Neuronal stem cell (in vitro differentiated cells): ENCODE measurements at places on chromosomes 2 and 18.
A peak's percentile ranks its signal among the peaks of the same experiment; 100 is the strongest.

DNA sequence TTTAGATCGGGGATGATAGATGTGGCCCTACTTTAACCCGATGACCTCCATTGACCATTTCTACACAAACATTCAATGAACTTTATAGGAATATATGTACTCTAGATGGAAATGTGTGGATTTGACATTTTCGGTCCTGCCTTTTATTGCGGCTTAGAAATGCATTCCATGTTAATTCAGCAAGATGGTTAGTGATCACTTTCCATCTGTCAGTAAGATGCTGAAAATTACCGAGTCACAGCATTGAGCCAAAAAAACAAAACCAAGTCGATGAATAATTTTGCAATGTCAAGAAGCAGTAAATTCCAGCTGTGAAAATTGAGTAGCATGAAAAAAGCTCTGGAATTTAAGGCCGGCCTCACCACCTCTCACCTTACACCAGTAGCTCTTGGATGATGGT is 1642.6 kb upstream of the NXPH2 start:
- DNase-seq, result no peak

- no peak for DNase-seq
Measured at GRCh38 chr2:39007875-39008504, 112.9 kb downstream of the SOS1 start.

DNA sequence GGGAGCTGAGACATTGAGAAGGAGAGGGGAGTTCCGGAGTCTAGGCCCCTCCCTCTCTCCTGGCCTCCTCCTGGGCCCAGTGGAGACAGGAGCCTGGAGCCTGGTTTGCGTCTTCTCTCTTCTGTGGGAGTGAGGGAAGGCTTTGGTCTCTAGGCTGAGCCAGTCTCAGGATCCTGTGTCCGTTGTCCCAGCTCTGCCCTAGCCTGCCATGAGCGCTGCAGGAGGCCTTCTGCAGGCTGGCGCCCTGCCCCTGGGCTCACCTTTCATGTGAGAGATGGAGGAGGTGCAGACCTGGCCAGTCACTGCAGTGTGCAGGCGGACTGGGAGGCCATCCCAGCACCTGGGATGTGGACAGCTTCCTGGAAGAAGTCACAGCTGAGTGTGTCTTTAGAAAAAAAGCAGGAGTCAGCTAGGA is 8.7 kb downstream of the IMPA2 start:
- no peak for DNase-seq

- DNase-seq, result no peak
Measured at GRCh38 chr2:236659758-236660150, 90.1 kb downstream of the ACKR3 start.

DNA sequence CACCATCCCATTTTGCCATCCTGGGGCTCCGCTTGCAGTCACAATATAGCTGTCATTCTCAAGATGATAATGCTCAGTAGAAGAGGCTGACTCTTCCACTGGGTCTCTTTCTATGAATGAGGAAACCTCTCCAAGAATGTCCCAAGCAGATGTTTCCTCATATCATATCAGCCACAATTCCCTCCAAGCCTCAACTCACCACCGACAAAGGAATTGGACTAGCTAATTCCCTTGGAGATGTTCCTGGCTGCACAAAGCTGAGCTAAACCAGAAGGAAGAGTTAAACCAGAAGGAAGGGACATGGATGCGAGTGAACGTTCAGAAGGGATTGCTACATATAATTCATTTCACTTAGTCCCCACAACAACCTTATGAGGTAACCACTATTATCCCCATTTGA is 65.0 kb upstream of the NPAS2 start:
- no peak for DNase-seq

DNA sequence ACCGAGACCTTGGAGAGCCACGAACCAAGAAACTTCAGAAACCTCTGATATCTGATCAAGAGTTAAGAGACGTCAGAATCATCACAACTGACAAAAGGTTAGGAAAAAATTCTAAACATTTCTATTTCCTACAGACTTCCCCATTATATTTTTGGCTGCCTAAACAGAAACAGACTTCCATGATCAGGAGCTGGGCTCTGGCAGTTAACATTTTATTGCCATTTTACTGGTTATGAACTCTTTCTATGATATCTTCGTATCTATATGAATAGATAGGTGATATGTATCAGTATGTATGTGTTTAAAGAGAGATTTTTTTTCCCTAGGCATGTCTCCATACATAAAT is 31.1 kb upstream of the PPP1R1C start:
- no peak for DNase-seq

- peak; percentile 59 for DNase-seq
Measured at GRCh38 chr2:43221124-43221762, 5.2 kb downstream of the ZFP36L2 start.

DNA sequence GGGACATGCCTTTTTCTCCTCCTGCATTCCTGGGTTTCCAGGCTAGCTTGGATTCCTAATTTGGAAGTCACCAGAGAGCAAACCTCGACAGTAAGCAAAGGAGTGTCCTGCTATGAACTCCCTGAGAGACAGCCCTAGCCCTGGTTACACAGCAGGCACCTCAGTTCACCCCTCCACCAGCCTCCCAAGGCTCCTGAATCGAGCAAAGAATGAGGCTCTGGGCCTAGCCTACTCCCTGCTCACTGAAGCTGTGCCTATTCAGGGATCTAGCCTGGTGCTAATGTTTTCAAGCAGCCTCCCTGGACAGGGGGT is 66.7 kb upstream of the RMDN2 start:
- DNase-seq, result no peak

DNA sequence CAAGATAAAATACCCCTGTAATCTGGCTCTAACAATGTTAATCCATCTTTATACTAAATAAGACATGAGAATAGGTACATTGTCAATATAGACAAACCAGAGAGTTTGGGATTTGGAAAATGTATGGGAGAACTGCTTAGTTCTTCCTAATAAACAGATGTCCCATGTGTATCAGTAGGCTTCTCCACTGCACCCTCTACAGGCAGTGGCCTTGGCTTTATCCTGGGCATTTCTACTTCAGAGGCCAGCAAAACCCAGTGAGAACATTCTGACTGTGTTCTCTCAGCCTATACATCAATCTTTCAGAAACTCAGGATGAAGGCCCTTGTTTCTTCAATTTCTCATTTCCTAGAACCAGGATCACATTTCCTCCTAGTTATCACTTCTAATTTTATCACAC is 1167.5 kb upstream of the ACVR2A start:
- no peak for DNase-seq

DNA sequence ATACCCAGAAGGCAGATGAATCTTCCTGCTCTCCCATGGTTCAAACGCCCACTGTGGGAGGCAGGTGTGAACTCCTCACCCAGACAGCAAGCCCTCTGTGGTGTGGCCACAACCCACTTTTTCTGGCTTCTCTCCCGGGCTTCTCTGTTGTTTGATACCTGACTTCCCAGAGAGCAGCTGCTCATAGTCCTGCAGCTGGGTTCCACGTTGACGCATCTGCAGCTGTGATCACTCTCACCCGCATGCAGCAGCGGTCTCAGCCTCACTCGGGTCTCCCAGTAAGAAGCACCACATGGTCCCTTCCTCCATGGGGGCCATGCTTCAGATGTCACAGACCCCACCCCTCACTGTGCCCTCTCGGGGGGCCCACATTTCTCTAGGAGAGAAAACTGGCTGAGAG is 3.5 kb downstream of the ASPRV1 start:
- no peak for DNase-seq

DNA sequence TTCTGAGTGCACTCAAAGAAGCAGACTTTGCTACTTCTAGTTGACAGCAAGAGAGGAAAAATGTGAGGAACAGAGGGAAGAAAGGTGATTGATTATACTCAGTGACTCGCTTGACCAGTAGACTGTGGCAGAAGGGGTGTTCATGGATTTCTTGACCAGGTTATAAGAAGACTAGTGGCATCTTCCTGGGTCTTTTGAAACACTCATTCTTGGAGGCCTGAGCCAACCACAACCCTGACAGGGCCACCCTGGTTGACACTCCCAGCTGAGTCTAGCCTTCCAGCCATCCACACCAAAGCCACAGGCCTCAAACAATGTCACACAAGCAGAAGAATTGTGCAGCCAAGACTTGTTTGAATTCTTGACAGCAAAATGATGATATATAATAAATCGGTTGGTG is 366.3 kb downstream of the SS18 start:
- DNase-seq, result no peak

DNA sequence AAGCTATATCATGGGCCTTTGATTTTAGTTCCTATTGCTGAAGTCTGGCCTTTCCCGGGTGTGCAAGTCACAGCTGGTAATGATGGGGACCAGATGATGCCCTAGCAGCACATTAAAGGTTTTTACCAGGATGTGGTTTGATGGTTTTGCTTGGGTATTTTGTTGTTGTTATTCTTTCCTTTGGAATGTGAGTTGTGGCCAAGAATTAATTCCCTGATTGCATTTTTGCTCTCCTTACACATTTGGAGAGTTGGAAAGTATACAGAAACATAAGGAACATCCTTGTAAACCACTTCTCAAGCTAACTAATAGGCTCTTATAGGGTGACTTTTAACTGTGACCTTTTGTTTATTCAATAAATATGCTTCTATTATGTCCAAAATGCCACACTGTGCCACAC is 154.1 kb upstream of the MMADHC start:
- no peak for DNase-seq

GRCh38 chr18:58067601-58068000 is 23.6 kb downstream of the NEDD4L start:
- no peak for DNase-seq

GRCh38 chr2:28449488-28450395 is 46.1 kb upstream of the PLB1 start:
- DNase-seq, result no peak
